ENCODE measurements at places on chromosomes 2 and 18.

- no peak for DNase-seq
These were observed 62.9 kb upstream of the CYRIA start for GRCh38 chr2:16728351-16729136.

DNA sequence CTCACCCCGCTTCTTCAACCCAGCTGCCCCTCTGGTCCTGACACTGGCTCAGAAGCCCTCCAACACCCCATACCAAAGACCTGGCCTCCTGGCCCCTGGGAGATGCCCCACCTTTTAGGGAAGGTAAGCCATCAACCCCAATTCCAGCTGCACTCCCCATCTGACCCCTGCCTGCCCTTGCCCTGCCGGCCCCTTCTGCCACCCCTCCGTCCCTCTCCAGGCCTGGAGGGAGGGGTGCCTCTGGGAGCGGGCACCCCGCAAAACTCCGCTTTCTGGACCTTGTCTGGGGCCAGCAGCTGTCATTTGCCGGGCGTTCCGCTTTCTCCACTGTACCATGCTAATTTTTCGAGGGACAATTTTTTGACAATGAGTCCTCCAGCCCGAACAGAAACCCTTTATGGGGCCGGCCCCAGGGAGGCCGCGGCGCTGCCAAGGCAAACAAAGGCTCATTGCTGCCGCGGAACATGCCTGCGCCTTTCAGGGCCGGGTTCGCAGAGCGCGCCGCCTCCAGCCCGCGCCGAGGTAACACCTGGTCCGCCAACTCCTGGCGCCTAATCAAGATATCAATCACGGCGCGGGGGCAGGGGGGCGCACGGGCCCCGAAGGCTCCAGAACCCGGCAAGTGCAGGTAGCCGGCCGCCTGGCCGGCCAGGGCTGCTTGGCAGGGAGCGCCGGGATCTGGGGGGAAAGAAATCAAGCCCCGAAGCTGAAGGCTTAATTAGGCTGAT, 96.0 kb downstream of the INHBB start:
- DNase-seq = peak; percentile 88

DNA sequence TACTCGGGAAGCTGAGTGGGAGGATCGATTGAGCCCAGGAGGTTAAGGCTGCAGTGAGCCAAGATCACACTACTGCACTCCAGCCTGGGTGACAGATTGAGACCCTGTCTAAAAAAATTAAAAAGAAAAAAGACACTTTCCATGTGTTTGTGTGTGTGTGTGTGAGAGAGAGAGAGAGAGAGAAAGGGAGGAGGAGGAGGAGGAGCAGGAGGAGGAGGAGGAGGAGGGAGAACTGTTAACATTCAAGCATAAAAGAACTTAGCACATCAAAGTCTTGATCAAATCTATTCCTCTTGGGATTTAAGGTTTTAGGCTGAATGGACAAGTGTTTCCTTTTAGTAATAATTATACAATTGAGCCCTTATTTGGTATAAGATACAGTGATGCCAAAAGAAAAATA, 75.5 kb downstream of the SPOPL start:
- DNase-seq = no peak

- DNase-seq = peak; percentile 8
These were observed 16.0 kb upstream of the MSGN1 start for GRCh38 chr2:17800219-17800618.

- no peak for DNase-seq
These were observed 31.7 kb downstream of the SLC40A1 start for GRCh38 chr2:189548666-189549448.

DNA sequence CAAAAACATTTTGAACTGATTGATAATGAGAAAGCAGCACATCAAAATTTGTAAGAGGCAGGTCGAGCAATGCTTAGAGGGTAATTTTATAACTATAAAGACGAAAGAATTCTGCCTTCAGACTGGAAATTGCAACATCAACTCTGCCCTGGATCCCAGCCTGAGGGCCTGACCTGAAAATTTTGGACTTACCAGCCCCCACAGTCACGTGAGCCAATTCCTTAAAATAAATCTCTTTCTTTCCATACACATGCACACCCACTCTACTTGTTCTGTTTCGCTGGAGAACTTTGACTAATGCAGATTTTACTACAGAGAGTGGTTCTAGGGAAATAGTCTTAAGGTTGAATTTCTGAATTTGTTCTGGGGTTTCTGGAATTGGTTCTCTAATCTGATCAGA, 14.6 kb upstream of the ACOXL start:
- DNase-seq = no peak

DNA sequence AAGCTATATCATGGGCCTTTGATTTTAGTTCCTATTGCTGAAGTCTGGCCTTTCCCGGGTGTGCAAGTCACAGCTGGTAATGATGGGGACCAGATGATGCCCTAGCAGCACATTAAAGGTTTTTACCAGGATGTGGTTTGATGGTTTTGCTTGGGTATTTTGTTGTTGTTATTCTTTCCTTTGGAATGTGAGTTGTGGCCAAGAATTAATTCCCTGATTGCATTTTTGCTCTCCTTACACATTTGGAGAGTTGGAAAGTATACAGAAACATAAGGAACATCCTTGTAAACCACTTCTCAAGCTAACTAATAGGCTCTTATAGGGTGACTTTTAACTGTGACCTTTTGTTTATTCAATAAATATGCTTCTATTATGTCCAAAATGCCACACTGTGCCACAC, 154.1 kb upstream of the MMADHC start:
- DNase-seq = no peak

GRCh38 chr18:48290162-48290926, 118.8 kb downstream of the ZBTB7C start:
- DNase-seq = peak; percentile 100

- peak; percentile 41 for DNase-seq
These were observed 1.1 kb upstream of the PPP3R1 start for GRCh38 chr2:68253219-68254068.

DNA sequence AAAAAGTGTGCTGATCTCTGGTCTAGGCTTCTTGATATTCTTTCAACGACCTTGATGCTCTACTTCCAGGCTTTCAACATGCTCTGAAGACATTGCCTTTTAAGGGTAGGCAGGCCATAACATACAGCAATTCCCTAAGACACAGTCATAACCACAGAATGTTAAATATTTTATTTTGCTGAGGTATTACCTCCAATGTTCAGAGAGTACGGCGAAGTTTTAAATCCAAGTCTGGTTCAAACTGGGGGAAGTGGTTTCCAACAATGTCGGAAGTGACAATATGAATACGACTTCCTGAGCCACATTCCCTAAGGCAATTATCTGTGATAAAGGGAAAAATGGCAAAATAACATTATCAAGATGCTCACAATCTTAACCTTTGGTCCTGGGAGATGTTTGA, 1077.9 kb upstream of the PIK3C3 start:
- DNase-seq = no peak

DNA sequence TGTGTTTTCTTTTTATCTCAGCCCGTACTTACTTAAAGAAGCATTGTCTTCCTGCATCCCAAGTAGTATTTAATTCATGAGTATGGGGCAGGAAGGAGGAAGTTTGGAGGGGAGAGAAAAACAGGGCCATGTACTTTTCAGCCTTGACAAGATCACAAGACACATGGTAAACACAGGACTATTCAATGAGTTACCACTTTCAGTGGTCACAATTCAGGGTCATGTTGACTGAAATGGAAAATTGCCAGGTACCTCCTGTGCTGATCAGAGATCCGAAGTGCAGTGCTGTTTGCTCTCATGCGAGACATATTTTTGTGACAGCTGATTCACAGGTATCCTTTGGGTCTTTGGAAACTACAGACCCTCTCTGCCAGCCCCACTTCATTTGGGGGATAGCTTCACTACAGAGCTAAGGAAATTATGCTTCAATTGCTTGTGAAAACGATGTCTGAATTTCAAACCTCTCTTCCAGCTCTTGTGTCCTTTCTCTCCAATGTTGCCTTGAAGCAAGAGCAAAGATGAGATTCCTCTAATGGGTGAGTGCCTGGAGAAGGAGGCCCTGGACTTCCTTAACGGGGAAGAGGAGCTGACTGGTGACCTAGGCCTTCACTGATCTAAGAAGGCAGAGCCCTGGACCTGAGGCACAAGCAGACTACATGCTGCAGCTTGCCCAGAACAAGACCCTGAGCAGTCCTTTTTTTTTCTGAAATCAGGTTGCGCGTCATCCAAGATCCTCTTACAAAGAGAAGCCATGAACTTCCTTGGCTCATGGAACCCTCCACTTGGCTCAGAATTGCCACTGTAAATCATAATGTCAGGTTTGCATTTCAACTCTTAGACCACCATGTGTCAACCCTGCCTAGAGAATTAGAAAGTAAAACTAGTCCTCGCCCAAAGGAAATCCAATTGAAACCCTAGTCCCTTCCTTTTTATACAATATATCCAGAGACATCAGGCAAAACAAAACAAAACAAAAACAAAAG, 44.1 kb downstream of the EVA1A start:
- DNase-seq = peak; percentile 88

DNA sequence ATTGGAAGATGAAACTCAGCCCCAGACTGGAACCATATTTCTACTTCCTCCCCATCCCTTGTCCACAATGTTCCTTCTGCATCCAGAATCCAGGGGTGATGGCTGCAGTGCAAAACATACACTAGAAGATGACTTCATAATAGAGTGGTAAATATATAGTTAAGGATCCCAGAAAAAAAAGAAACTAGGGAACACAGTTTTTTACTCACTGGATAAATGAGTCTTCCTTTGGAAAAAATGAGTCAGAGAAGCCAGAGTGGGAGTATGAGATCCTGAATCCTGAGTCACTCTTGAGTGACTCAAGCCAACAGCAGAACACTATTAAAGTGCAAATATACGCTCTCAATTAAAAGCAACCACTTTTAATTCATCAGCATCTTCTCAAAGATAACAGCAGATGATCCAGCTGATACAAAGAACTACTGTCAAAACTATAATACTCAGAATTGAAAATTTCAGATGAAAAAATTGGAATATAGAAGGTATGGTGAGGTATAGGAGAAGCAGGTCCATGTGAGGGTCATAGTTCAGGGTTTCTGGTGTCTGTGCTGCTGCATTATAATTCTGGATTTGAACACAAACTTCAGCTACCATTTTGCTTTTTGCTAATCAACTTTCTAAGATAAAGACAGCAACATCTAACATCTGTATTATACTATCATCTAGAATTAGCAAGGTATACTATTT, 987.2 kb upstream of the CDH2 start:
- peak; percentile 36 for DNase-seq

DNA sequence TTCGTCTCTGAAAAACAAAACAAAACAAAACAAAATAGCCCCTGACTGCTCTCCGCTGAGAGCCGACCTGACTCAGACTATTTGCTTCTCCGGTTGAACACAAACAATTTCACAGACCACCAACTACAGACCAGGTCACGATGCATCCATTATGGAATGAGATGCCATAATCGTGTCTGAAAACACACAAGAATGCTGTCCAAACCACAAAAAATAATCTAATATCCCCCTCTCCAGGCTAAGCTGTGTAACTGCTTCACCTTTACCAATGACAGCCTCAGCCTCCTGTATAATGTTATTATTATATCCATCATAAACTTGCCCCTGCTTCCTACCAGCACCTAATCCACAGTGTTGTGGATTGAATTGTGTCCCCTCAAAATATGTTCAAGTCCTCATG, 114.7 kb downstream of the DNAH6 start:
- DNase-seq = peak; percentile 28

GRCh38 chr2:103459283-103459682, 697.5 kb downstream of the TMEM182 start:
- DNase-seq = no peak

DNA sequence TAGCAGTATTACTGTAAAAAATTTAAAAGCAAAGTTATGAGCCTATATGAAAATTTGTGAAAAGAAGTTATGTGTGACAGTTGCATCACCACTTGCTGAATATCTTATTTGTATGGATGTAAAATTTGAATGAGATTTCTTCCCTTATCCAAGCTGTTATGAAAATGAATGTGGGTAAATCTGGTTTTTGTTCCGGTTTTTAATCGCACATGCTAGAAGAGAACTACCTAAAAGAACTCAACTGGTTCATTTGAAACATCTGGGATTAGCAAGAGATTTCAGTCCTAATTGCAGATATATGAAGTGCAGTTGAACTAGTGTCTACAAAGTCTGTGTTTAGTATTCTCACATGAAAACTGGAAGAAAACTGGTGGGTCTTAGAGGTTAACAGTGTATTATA, 467.1 kb upstream of the SPHKAP start:
- no peak for DNase-seq

DNA sequence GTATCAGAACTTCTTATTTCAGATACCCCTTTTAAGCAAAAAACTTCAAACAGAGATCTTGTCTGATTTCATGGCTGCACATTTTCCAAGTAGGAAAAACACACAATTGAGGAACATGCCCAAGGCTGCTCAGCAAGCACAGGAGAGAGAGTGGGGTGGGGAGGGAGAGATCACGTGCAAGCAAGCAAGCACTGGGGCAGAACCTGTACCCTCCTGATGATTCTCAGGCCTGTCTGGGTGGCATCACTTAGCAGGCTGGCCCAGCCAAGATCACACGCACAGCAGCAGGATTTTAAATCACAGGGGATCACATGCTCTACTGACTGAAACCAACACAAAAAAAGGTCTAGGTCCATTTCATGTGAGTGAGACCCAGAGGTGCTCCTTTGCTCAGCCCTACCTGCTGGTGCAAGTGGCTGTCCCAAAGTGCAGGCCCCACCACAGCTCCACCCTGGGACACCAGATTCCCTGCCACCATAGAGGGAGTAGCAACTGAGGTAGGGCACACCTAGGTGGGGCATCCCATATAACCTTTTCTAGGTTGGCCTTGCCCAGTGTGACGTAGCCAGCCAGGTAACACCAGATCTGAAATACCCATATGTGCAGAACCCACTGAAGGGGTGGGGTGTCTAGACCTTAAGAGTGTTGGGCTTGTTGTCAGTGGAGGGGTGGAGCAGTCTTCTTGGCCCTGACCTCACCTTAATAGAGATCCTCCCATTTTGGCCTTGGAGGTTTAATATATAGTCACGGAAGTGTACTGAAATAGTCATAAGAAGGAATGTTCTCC, 1.8 kb upstream of the LYPD6B start:
- DNase-seq = no peak

DNA sequence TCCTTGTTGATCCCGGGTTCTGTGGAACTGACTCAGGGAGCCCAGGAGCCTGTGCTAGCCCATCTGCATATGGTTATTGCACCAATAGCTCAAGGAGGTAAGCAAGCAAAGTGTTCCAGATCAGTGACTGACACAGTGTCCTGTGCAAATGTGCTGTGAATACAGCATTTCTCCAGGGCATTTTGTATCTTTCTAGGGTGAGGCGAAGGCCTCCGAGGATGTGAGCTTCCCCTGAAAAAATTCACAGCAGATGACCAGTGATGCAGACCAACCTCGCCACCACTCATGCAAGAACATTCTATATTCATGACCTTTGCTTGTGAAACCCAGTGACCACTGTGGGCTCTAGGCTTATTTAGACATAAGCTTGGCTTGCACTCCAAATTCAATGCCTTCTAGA, 15.2 kb upstream of the NT5DC4 start:
- DNase-seq = no peak

All from NCI-H69 (cell line).